ENCODE measurements at places on chromosomes 2 and 18.

DNA sequence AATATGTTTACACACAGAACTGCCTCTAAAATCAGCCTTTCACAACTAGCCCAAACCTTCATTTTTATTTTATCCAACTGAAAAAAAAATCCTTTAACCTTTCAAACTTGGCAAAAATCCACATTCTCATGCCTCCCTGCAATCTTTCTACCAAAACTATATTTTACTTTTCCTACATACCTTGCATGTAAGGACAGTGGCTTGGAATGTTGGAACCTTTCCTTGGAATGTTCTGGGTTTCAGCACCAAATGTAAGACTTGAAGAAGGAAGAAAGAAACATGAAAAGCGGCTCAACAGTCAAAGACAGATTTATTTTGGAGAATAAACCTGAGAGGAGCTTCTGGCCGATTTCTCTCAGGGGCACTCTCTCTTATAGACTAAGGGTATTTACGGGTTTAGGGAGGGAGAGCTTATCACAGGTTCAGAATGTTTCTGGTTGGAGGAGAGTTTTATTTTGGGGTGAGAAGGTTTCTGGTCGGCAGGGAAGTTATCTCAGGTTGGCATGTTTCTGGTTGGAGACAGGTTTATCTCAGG lies 79.7 kb downstream of the RRM2 start:
- DNase-seq, result no peak

DNA sequence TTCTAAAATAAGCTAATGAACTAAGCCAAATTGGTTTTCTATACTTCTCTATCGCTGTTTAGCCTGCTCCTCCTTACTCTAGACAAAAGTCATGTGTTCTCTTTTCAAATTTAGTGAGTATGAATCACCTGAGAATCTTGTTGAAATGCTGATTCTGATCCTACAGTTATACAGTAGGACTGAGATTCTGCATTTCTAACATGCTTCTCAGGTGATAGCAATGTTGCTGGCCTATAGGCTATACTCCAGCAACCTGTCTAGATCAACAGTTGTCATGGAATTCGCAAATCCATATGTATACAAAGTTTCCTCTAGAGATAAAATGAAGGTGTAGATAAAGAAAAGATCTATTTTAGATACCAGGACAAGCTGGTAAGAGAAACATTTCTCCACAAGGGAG lies 62.9 kb downstream of the MEMO1 start:
- no peak for DNase-seq

GRCh38 chr2:224162122-224162521 lies 123.0 kb upstream of the SERPINE2 start:
- DNase-seq, result no peak

- no peak for DNase-seq
These were observed 71.3 kb upstream of the LPIN2 start for GRCh38 chr18:3084206-3084605.

All from RWPE2 (cell line).